ENCODE measurements at places on chromosomes 12 and 14. TPM values are rescaled to one million over a fixed set of nuclear protein-coding genes. Genes with fewer than 3 reads are reported as not detected.

The PTHLH gene
- total RNA-seq, result not detected

The SDR39U1 gene
- total RNA-seq, result 7.4 TPM

The OR4Q3 gene
- not detected for total RNA-seq

The KRT72 gene
- total RNA-seq, result not detected

The PPFIA2 gene
- total RNA-seq, result not detected

The B4GALNT1 gene
- total RNA-seq, result under 0.01 TPM

The FAM186B gene
- total RNA-seq, result 0.11 TPM

The C1S gene
- 0.09 TPM for total RNA-seq

The PMCH gene
- not detected for total RNA-seq

The EML5 gene
- total RNA-seq, result 0.09 TPM

The PSEN1 gene
- 42.6 TPM for total RNA-seq

The SLCO1A2 gene
- total RNA-seq, result not detected

The CIROP gene
- not detected for total RNA-seq

The CELA1 gene
- not detected for total RNA-seq

The LRP1-AS gene
- not detected for total RNA-seq
